ENCODE measurements at places on chromosomes 4 and X.

DNA sequence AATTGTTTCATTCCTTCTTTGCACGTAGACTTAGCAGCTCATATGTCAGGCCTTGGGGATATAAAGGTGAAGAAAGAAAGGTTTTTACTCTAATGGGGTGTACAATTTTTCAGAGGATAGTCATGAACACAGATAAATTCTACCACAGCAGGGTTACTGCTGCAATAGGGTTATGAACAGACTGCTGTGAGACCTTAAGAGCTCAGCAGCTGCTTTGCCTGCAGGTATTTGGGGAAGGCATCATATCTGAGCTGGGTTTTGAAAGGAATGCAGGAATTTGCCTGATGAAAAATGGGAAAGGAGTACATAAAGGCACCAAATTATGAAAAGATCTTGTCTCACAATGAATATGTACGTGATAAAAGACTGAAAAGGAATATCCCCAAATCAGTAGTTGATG lies 128.9 kb downstream of the CEP135 start:
- DNase-seq: no peak

DNA sequence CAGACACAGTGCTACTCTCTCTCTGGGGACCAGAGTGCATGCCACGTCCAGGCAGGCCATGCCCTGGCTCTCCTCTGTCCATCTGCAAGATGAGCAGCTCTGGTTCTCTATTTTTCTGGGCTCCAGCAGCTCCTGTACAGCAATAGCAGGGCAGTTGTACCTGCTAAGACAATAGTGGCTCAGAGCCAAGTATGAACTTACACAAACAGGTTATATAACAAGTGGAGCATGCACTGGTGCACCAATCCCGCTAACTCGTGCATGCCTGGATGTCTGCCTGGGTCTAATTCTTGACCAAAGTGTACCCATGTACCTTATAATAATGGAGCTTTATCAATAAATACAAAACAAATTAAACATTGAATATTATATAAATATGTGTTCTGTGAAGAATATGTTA lies 392.3 kb downstream of the CENPC start:
- no peak for DNase-seq

- DNase-seq: no peak
These were observed 32.9 kb downstream of the HTT-AS start for GRCh38 chr4:3041192-3042142.

DNA sequence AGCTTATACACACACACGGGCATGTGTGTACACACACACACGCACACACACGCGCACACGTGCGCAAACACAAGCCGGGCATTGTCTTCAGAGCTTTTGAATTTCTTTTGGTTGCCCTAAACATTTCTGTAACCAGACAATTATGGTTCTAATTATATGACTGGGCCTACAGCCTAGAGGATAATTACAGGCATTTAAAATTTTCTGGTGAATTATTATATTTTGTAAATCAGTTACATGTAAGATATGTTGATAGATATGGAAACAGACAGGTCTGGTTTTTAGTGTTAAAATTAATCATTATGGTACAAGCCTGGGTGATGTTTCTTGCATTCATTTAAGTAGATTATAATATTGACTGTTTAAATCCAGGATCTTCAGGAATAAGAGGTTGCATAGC lies 1120.5 kb downstream of the ADGRL3 start:
- no peak for DNase-seq

GRCh38 chr4:54709400-54709799 lies 51.6 kb downstream of the KIT start:
- DNase-seq: no peak

GRCh38 chrX:149456476-149457245 lies 48.4 kb downstream of the IDS start:
- DNase-seq: no peak

DNA sequence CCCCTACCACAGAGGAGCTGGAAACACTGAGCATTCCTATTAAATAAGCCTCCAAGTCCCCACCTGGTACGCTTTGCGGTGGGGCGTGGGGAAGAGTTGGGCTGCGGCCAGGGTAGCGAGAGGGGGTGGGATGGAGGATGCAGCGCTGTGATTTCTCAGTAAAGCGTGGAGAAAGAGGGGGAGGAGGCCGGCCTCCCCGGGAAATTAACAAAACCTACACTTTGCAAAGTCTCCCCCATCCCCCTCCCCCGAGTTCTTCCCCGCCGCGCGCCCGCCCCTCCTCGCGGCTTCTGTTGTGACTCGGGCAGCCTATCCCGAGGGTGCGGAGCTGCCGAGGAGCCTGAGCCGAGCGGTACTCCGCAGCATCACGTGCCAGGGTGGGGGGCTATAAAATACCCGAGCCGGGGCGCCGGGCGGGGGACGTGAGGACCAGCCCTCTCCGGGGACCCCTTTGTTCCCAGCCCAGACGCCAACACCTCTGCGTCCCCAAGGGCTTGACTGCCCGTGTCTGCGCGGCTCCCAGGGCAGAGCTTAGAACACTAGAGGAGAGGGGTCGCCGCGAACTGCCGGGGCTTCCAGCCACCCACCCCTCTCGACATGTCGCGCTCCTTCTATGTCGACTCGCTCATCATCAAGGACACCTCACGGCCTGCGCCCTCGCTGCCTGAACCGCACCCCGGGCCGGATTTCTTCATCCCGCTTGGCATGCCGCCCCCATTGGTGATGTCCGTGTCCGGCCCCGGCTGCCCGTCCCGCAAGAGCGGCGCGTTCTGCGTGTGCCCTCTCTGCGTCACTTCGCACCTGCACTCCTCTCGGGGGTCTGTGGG lies at the start of gene GSX2:
Gene GSX2, plus strand, starts transcription at position 416 of the 827 bp plus-strand sequence. Its CDS starts 182 bp downstream, at position 598.
- DNase-seq: no peak

DNA sequence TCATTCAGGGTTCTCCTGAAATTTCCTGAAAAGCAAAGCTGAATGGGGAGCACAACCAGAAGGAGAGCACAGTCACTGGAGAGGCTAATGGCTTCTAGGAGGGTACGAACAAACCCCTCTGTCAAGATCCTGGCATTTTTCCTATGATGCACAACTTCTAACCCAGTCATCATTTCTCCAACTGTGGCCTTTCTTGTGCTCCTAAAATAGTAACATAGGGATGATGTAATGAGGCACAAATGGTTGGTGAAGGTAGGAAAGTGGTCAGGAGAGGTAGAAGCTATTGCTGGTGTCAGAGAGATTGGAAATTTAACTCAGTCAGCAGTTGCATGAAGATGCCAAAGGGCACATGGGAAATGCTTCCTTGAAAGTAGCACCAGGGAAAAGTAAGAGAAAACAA lies 52.7 kb downstream of the SLC10A7 start:
- DNase-seq: no peak

DNA sequence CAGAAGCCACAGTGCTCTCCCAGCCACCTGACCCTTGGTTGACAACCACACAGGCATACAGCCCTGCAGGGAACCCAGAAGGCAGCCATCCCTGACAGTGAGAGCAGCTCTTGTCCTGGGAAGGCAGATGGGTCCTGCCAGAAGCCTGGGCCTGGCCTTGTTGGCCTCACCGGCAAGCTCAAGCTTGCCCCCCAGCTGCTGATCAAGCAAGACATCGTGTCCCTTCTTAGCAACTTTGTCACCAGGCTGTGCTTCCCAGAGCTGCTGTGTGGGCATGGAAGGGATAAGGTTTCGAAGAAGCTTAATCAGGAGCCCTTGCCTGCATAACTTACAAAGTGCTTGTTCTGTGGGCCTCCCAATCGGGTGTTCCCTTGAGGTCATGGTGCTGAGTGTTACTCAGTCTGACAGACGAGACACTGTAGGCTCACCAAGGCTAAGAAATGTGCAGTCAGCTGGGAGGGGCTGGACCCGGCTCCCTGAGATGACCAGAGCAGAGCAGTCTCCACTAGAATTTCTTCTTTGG lies 6.8 kb upstream of the ABLIM2 start:
- DNase-seq: no peak

DNA sequence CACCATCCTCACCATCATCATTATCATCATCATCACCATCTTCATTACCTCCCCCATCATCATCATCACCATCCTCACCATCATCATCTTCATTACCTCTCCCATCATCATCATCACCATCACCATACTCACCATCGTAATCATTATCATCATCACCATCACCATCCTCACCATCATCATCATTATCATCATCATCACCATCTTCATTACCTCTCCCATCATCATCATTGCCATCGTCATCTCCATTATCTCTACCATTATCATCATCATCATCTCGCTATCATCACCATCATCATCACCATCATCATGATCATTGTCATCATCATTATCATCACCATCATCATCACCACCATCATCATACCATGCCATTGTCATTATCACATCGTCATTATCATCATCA lies 362.9 kb downstream of the DHRSX start:
- DNase-seq: no peak

DNA sequence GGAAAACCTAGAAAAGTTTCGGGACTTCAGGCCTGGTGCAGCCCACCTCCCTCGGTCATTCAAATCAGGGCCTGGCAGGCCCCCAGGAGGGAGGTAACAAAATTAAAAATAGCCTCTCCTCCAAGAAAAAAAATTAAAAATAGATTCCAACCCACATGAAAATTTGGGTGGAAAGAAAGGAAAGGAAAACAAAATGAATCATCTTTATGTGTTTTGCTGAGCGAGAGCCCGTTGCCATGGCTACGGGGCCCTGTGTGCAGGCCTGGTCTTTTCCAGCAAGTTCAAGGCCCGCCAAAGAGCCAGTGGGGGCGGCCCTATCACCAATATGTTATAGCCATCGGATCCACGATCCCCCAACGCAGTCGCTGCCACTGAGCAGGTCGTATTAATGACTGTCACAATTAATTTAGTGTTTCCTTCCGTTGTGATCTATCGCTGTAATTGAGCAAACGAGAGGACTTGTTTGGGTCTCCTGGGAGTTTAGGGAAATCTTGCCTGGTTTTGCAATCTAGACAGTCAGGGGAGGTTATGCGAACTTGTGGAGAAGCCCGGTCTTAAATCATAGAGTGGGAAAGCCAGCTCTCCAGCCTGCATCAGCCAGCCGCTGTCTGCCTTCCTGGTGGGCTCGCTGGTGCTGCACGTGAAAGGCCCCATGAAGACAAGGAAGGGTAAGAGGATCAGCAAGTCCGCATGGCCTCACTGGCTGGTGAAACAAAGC lies 452.4 kb downstream of the BCOR start:
- peak; percentile 4 for DNase-seq

DNA sequence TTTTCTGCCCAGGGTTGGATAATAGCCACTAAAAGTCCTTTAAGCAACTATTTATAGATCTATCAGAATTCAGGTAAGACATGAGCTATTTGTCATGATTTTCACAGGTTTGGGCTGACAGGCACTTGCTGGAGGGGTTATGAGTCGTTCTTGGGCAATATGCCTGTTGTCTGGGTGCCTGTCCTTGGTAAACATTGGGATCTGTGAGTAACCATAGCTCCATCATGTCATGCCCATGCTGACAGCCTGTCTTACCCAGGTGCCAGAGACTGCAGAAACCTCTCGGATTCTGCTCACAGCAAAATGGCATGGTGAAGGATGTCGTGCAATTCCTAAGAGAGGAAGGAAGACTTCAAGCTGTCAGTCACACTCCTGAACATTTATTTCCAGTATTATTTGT lies 116.0 kb upstream of the PUDP start:
- no peak for DNase-seq

GRCh38 chrX:72317139-72317538 lies 11.4 kb upstream of the CITED1 start:
- DNase-seq: no peak

Data from stimulated activated naive CD4-positive, alpha-beta T cell treated with Interleukin-2 at 50 U/mL for 16 hours (primary cell).